ENCODE measurements at places on chromosomes 12 and 14.

GRCh38 chr14:20530771-20531571 is 25.6 kb downstream of the RNASE10 start:
- DNase-seq, result peak; percentile 69

- DNase-seq, result no peak
Observed at GRCh38 chr14:54673193-54674045, 106.5 kb downstream of the SAMD4A start.

GRCh38 chr12:131674373-131674772 is 36.5 kb upstream of the SFSWAP start:
- DNase-seq, result no peak

DNA sequence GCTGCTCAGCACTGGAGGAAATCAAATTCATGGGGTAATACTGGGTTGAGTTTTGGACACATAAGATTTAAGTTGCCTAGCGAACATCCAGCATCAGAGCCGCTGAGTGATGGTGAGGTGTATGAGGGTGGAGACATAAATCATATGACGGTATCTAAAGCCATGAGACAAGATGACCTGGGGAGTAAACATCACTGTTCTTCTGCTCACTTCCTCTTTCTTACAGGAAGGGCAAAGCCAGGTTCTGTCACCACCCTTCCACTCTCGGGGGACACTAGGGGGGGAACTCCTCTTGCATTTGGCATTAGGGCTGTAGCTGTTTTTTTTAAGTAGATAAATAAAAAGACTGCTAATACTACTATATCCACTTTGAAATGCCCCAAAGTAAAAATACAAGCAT is 24.0 kb downstream of the PRDM4 start:
- DNase-seq, result no peak

DNA sequence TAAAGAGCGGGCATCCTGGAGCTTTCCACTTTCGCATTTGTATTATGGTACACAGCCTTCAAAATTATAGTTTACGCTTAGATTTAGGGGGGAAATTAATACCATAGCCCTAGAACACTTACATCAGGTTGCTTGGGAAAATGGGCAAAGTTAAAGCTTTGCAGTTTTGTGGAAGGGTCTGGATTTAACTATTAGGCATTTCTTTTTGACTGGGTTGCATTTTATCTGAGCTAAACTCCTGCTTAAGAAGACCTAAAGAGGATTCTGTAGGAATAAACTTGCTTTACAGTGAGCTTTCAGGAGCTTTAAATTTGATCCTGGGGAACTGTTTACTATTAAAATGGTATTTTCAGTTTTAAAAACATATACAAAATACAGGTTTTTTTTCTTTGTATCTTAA is 42.8 kb upstream of the PTPRQ start:
- no peak for DNase-seq

DNA sequence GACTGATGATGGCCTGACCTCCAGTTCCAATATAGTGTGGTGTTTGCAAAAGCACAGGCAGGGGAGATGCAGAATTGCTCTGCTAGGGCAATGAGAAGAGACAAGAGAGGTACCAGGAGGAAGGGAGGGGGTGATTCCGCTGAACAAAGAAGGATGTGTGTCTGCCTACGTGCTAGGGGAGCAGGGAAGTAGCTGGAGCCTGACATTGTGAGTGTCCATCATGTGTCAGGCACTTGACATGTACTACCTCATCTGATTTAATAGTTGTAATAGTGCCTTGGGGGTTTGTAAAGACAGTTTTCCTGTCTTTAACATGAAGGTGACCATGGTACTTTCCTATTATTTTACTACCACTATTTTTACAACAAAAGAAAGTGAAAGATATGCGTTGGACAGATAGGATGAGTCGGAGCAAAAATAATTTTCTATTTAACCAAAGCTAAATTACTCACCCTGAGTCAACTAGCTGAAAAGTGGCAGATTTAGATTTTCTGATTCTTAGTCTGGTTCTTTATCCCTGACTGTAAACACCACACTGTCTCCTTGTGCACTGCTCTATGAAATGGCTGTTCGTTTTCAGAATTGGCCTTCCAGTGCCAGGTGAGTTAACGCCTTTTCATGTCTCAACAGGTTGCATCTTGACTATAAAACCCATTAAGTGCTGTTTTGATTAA is 33.7 kb upstream of the TEAD4 start:
- peak; percentile 38 for DNase-seq

DNA sequence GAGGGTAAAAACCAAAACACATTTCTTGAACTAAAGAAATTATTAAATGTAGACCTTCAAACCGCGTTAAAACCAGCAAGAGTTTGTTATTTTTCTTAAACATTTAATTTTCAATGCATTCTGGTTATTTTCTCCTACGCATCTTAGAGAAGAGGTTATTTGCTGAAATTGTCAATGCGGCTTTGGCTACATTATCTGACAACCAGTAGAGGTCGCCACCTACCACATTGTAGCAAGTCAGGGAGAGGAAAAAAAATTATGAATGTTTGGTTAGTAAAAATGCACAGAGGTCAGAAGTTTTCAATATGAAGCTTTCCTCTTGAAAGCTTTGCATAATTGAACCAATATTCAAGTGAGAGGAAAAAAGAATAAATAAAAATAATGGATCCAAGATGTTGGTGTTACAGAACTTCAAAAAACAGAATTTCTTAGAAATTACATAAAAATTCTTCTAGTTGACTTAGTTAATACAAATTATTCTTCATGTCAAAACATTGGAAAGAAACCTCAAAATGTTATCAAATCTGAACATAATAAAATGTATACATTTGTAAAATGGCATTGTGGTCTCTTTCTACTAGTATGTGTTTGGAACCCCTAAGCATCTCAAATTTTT is 159.4 kb upstream of the TMTC2 start:
- peak; percentile 46 for DNase-seq

- no peak for DNase-seq
Observed at GRCh38 chr14:77549451-77549850, 50.8 kb upstream of the ISM2 start.

DNA sequence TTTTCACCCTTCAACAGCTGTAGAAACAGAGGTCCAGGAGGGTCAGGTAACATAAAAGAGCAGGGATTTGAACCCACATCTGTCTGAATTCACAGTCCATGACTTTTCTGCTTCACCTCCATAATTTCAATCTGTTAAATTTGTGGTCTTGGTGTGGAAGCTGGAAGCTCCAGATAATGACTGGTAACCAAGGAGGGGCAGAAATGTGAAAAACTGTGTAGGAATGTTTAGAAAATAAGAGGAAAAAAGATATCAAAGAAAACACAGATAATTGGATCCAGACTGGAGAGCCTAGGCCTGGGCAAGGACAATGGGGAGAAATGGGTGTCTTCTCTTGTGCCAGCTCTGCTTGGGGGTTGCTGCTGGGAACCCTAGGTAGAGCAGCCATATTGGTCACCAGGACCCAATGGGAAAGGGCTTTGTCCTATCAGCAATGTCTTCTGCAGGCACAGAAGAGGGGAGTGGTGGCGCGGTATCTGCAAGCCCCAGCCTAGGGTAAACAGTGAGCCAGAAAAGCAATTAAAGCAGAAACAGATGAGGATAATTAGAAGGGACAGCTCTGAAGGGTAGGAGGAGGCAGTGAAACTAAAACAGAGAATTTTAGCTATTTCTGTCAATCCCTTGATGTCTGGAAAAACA is 54.3 kb upstream of the CCDC91 start:
- DNase-seq, result no peak

- no peak for DNase-seq
Observed at GRCh38 chr14:76967788-76968187, 60.7 kb downstream of the IRF2BPL start.

DNA sequence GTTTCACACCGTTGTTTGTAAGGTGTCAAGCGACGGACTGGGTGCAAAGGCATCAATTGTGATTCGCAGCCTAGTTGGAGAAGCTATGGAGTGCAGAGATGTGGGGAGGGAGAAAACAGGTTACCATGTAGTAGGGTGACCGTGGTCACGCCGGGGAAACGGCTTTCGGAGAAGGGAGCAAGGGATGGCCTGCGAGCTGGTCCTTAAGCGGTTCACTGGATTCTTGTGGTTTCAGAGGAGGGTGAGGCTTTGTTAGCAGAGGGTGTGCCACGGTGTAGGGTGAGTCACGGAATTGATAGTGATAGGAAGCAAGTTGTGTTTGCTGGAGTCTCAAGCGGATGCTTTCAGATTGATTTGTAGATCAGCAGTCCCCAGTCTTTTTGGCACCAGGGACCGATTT is 2.3 kb downstream of the PIWIL1 start:
- peak; percentile 44 for DNase-seq

DNA sequence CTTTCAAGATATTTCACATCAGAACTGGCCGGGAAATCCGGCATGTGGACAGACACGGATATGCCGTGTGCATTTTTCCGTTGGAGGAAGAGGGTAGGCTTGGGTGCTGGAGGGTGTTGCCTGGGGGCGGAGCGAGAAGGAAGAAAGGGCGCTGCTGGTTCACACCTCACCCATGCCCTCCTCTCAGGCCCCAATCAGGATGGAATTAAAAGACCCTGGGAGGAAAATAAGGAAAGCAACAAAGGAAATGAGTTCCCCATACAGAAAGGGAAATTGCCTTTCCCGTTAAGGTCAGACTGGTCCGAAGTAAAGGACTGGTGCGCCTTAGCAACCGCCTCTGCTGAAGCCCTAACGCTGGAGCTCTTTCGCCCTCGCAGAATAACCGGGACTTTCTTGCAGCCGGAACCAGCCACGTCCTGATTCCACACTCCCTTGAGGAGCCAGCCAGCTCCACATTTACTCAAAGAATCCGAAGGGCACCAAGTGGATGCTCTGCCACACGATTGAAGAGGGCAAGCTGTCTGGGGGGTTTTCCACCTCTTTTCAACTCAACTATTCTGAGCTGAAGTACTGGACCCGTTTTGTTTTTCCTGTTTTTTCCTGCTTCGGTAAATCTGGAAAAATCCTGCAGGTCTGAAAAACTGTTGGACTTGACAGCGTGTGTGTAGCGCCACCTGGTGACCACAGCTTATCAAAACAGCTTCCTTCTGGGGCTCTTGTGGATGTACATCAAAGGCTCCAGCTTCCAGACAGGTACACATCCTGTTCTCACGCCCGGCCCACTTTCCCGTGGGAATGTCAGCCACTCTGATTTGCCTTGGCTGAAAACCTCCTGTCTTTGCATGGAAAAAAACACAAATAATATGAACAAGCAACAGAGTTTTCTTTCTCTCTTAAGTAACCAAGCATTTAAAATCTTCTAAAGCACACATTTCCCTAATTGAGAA is 37.6 kb upstream of the BCL2L14 start:
- DNase-seq, result peak; percentile 78

DNA sequence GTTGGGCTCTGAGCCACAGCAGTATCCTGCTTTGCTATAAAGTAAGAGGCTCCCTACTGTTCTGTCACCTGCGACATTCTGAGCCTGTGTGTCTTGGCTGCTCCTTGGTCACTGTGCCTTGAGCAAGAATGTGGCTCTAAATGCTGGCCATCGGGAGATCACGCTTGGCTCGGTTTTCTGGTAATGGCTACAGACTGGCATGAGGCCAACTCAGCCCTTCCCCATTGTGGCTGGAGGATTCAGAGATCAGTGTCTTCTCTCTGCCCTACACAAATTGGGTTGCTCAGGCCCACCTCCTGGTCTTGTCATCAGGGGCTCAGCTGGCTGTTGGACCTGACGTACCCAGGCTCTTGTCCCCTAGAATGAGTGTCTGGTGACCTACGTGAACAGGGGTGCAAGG is 94.5 kb downstream of the PLXNC1 start:
- DNase-seq, result no peak

DNA sequence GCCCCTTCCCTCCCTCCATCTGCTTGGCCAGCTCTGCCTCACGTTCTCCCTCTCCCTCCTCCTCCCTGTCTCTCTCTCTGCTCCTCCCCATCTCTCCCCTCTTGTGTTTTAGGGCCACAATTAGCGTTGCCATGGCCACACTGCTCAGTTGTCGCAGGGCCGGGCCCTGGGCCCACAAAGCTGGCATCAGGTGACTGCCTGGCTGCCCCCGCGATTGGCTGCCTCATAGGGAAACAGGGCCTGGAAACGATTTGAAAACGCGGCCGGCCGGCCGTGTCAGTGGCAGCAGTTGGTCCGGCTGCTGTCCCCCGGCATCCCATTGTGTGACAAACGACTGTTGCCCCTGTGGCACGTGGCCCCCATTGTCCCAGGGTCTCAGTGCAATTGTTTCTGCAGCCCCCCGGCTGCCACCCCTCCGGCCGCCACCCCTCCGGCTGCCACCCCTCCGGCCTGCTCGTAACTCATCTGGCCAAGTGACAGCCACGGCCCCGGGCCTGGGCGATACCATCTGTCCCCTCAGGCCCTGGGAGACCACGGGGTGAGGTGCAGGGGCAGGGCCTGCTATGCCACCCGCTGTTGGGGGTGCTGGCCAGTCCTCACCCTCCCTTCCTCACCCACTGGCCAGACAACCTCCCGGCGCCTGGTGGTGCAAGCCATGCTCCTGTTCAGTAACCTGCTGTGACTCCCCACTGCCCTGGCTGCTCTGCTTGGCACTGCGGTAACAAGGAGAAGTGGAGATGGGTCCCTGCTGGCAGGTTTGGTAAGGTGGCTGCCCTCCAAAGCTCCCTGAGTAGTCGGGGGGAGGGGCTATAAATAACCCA is 17.4 kb downstream of the FOXN4 start:
- DNase-seq, result peak; percentile 28

DNA sequence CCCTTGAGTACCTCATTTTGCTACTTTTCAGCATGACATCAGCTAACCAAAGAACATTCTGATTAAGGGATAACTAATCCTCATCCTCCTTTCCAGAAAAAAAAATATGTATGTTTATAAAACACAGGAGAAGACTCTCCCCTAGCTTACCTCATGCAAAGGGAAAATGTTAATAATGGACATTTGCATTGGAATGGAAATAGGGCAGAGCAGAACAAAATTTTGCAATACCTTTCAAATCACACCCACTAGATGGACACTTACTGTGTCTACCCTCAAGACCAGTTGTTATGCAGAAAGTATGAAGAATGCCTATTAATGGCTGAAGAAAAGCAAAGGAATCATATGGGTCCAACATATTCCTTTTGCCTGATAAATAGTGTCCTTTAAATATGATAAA is 8.9 kb upstream of the SLCO1A2 start:
- no peak for DNase-seq

DNA sequence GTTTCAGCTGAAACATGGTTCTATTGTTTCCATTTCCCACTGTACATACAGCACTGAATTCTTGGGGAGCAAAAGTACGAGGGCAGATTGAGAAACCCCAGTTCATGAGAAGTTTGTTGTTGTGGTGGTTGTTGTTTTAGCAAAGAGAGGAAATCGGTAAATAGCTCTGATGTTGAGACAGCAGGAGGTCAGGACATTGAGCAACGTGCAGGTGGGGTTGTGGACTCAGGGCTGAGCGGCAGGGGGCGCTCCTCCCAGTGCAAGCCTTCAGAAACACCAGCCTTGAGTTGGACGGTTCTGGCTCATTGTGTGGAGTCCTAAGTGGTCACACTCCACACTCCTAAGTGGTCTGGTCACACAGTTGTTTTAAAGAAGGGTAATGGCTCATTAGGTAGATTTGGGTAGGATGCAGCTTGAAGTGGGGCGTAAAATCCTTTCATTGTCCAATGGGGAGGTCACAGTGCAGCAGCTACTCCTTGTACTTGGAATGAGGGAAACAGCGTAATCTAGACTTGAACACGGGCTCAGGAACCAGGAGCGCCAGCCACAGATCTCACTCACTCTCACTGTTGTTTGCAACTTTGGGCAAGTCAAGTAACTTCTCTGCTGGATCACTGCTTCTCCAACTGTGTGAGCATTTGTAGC is 14.5 kb upstream of the PWP1 start:
- DNase-seq, result no peak

GRCh38 chr14:58872061-58872460 is 234.3 kb downstream of the DACT1 start:
- DNase-seq, result no peak

GRCh38 chr12:22409377-22410164 is 75.1 kb upstream of the ST8SIA1 start:
- DNase-seq, result no peak

All from HT1080 (cell line).